ENCODE measurements at places on chromosomes 3 and 15. TPM values are rescaled to one million over a fixed set of nuclear protein-coding genes. Genes with fewer than 3 reads are reported as not detected.

- no peak for DNase-seq
These were observed 65.3 kb downstream of the CPN2 start for GRCh38 chr3:194285850-194286197.

PAQR9 gene
- total RNA-seq = not detected

DNA sequence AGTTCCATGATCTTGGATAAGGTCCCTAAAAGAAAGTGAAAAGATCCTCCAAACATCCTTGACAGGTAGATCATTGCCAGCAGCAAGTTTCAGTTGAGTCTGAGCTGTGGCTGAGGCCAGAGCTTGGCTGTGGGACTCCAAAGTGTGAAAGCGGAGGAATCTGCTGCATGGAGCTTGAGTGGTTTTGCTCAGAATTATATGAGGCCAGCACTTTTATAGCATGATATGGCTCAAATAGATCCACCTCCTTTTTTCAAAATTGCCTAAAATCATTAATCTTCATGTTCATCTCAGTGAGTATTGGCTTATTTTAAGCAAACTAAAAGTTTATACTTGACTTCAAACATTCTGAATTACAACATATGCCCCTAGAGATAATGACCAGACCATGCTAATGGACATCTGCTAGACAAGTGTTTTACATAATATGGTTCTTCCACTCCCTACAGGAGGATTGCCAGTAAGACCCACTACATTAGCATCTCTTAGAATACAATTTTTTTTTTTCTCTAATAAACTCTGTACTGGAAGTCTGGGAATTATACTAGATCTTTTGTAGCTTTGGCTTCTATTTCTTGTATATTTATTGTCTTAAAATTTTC lies 368.1 kb downstream of the ZPLD1 start:
- DNase-seq = no peak

- peak; percentile 73 for DNase-seq
These were observed 90.7 kb downstream of the FNDC3B start for GRCh38 chr3:172129850-172130716.

DNA sequence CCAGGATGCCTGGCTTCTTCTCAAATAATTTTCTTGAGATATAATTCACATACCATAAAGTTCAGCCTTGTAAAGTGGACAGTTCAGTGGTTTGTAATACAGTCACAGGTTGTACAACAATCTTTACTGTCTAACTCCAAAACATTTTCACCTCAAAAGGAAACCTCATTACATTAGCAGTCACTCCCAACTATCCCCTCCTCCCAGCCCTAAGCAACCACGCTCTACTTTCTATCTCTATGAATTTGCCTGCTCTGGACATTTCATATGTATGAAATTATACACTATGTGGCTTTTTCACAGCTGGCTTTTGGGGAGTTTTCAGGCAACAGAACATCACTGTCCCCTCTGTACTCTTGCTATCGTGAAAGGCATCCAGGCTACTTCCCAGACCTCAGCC lies 17.5 kb downstream of the TGM5 start:
- DNase-seq = no peak

DNA sequence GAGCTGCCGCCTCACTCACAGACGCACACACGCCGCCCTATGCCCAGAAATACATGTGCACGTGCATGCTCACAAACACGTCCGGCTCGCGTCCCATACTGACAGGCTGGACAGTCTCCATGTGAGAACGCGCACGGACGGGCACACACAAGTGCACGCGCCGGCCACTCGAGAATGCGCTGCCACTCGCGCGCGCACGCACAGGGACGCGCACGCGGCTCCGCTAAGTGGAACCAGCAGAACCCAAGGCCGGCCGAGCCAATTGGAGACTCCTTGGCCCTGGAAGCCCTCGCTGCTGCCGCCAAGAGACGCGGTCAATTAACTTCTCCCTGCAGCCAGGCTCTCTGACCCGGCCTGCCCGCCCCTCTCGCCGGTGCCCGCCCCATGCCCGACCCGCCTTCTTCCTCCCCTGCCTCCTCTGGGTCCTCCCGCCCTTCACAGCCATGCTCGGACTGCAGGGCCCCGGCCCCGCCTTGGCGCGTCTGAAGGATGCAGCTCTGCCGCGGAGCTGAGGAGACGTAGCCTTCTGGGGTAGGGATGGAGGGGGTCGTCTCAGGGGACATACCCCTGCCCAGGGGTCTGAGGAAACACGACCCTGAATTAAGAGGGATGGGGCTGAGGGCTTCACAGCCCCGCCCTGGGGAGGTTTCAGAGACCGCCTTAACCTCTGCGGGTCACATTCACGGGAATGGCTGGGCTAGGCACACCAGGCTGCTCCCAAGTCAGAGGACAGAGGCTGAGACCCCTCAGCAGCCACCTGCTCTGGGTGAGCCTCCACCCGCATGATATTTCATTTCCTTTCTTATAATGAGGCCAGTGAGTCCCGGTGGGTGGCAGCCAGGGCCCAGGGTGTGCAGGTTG lies 15.0 kb downstream of the PTH1R start:
- no peak for DNase-seq

HIGD2B gene
- not detected for total RNA-seq

SLC2A2 gene
- total RNA-seq = not detected

FOXB1 gene
- total RNA-seq = 1.2 TPM

C2CD4A gene
- 0.07 TPM for total RNA-seq

DNA sequence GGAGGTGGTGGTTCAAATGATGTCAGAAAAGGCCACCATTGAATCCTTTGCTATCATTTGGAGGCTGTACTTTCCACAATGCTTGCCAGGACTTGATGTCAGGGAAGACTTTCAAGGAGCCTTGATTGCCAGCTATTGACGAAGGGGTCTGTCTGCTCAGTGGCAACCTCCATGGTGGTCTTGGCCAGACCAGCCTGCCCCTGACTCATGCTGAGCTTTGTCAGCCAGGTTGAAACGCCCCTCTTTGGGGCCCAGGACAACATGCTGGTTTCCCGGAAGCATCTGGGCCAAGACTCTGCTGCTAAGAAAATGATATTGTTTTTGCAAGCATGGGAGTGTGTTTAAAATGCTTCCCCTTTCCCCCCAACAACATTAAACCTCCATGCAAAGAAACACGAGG lies 26.7 kb downstream of the CGNL1 start:
- DNase-seq = no peak

ZNF662 gene
- 0.47 TPM for total RNA-seq

DNA sequence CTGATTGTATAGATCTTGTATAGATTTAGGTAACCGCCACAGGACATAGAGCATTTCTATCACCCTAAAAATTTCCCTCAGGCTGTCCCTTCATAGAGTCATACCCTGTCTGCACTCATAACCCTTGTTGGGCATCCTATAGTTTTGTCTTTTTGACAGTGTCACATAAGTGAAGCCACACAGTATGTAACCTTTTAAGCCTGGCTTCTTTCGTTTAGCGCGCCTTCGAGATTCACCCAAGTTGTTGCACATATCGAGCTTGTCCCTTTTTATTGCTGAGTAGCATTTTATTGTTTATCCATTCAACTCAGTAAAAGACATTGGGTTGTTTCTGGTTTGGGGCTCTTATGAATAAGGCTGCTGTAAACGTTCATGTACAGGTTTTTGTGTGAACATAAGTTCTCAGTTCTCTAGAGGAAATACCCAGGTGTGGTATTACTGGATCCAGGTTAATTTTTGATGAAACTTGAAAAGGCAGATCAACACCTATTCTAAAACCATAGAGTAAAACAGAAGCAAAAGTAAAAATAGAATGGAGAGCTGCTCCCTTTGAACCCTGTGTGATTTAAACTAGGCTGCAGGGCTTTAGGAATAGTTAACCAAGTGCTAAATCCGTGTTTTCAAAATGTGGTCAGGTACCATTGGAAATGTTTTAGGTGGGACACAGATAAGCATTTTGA lies 49.5 kb downstream of the CD86 start:
- DNase-seq = no peak

SPESP1 gene
- total RNA-seq = 0.66 TPM

MESP1 gene
- 5.1 TPM for total RNA-seq

DNA sequence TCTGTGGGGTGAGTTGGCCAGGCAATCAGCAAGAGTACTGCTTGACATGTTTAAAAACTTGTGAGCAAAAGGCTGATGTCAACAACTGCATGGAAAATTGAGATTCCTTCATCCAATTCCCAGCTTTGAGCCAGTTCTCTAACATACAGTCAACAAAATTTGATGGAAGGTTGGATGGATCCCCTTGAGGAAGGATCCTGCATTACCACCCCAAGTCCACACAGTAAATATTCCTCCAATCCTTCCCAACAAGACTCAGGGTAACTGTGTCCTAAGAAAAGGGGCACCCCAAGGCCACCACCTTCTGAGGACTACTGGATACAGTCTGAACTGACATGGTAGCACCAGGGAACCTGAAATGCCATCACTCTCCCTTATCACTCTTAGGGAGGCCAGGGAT lies 15.1 kb downstream of the GLB1 start:
- DNase-seq = no peak
